AML-193 (cell line): ENCODE measurements at places on chromosomes 6 and 20.

DNA sequence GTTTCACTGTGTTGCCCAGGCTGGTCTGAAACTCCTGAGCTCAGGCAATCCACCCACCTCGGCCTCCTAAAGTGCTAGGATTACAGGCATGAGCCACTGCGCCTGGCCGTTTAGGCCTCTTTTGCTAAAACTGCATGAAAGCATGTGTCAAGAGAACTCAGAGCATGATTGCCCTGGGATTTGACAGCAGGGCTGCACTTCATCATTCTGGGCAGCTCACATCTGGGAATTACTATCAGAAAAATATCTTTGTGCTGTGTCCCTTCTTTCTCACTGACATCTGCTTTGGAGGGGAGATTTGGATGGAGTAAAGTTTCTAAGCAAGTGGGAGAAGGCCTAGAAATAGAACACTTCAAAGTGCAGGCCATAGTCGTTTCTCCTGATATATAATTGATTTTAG lies 59.6 kb upstream of the EIF2S2 start:
- no peak for DNase-seq

DNA sequence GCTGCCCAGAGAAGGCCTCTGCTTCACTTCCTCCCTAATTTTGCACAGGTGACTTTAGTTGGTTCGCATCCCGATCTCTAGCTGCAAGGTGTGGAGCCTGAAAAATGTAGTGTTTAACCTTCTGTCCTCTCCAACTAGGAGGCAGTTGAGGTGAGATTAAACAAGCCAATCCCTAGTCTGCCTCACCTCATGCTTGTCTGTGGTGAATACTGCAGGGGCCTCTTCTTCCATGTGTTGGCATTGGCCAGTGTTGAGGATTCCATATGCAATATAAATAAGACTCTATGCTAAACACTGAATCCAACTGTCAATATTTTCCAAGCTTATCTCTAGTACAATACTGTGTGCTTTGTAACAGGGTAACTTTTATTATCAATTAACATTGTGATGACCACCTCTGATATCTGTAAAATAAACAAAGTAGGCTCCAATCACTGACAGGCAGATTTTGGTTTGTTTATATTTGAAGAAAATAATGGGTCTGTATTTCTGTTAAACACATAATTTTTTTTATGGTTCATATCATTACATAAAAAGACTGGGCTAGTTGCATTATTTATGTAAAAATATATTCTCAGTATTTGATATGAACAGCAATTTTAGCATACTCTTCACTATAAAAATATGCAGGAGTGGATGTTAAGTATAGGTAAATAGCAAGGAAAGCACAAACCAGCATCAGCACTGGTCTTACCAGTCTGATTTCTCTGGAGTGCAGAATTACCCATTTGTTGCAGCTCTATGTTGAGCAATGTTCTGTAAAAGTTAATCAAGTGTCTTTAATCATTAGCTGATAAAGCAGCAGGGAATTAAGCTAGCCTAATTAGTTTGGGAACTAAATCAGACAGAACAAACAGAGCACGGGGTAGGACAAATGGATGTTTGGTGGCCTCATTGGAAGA lies 74.0 kb downstream of the ANKRD6 start:
- no peak for DNase-seq

GRCh38 chr20:50595988-50596693 lies 86.0 kb downstream of the PTPN1 start:
- DNase-seq: no peak

GRCh38 chr20:57831326-57831992 lies 121.6 kb upstream of the PMEPA1 start:
- DNase-seq: no peak

- no peak for DNase-seq
Observed at GRCh38 chr6:168301648-168302398, 17.8 kb downstream of the DACT2 start.

DNA sequence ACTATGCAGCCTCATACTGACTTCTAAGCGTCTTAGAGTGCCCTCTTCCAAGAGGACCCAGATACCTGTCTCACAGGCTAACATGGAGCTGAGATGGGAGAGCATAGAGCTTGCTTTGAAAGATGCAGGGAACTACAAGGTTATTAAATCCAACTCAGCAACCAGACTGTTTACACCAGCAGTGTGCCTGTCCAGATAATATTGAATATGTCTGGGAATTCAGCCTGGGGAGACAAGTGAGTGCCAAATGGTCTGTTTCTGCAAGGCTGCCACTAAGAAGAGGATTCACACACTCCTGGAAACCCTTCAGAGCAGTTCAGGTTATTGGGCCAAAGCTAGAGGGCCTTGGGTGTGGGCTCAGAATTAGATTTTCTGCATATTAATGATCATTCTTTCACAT lies 547.8 kb downstream of the PTPRT start:
- no peak for DNase-seq

GRCh38 chr20:49028684-49029083 lies 17.4 kb upstream of the CSE1L start:
- peak; percentile 30 for DNase-seq

DNA sequence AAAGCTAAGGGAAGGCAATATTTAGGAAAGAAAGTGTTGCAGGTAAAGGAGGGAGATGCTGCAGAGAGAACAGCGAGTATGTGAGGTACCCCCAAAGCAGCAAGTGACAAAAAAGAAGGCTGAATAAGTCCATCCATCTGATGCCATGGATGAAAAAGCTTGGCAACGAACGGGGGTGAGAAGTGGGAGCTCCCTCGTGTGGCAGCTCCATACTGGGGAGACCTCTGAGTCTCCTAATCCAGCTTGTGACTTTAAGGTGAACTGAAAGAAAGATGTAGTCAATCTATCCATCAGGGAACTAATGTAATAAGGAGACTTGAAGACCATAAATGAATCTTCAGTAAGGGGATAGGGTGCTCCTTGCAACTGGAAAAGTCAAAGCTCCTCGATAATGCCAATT lies 156.6 kb downstream of the OTOR start:
- no peak for DNase-seq

DNA sequence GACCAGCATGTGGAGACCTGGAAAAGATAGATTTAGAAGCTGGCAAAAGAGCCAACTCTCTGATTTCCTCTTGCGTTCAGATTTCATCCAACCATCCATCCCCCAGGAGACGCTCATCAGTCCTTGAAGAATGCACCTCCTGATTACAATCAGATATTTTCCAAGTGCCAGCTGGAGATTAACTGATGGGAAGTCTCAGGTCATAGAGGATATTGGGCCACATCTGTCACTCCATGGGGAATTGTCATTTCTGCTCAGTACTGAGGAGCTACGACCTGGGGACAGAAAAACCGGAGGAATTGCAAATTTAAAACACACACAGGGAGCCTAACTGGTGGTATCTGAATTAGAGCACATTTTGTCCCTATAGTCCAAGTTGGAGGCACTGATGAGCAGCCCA lies 496.2 kb upstream of the SULF2 start:
- no peak for DNase-seq

GRCh38 chr20:24956001-24956841 lies 7.2 kb downstream of the CST7 start:
- DNase-seq: no peak

DNA sequence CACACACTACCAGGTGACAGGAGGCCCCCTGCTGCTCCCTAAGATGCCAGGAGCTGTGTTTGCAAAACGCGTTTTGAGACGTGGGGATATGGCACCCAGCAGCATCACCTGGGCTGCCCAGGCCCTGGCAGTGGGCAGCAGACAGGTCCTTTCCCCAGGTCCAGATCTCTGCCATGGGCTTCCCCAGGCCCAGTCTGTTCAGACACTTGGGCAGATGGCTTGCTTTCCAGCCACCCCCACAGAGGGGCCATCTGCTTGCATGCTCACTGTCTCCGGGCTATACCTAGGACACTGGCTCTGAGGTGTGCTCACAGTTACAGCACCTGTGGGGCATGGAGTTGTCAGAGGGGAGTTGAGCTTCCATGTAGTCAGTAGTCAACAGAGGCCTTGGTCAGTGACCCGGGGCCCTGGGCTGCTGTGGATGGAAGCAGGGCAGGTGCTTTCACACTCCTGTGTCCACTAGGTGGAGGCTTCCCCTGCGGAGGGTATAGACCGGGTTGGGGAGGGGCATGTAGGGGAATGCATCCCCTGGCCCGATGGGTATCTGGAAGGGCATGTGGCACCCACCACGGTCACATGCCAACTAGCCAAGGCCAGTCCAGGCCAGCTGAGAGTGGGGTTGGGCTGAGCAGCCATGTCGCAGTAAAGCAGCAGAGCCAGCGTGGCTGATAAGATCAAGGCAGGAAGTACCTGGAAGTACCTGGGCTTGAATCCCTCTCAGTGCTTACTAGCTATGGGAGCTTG lies 185.4 kb upstream of the SLC24A3 start:
- no peak for DNase-seq

DNA sequence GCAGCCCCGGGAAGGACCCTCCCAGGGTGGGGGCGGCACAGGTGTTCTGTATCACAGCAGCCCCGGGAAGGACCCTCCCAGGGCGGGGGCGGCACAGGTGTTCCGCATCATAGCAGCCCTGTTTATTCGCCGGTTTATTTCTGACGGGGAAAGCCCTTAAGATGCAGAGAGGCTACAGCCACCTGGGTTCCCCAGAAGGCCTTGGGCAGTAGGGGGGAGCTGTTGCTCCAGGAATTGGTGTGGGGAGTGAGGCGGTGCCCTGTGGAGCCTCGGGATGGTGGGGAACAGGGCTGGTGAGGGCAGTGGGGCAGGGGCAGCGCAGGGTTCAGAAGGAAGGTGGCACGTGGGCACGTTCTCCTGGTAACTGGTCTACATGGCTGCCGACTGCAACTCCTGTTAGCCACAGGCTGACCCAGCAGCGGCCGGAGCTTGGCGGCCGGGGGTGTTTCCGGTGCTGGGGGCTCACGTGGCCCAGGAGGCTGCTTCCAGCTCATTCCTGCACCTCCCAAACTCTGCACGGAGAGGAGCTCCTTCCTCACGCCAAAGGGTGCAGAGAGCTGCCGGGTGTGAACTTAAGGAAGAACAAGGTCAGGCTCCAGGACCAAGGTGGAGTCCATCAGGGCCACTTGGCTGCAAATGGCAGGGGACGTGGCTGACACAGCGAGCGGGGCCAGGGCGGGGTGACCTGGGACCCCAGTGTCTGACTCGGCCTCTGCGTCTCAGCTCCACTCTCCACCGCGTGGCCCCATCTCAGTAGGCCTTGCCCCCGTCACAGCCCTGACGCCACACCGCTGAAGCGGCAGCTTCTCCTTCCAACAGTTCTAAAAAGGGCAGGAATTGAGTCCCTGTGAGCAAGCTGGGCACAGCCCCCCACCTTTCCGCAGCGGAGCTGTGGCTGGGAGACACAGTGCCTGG lies 13.2 kb downstream of the SLCO4A1 start:
- DNase-seq: no peak

- DNase-seq: no peak
Observed at GRCh38 chr20:6654513-6655252, 112.8 kb upstream of the BMP2 start.

- no peak for DNase-seq
Observed at GRCh38 chr6:102660303-102660702, 1266.8 kb downstream of the GRIK2 start.

DNA sequence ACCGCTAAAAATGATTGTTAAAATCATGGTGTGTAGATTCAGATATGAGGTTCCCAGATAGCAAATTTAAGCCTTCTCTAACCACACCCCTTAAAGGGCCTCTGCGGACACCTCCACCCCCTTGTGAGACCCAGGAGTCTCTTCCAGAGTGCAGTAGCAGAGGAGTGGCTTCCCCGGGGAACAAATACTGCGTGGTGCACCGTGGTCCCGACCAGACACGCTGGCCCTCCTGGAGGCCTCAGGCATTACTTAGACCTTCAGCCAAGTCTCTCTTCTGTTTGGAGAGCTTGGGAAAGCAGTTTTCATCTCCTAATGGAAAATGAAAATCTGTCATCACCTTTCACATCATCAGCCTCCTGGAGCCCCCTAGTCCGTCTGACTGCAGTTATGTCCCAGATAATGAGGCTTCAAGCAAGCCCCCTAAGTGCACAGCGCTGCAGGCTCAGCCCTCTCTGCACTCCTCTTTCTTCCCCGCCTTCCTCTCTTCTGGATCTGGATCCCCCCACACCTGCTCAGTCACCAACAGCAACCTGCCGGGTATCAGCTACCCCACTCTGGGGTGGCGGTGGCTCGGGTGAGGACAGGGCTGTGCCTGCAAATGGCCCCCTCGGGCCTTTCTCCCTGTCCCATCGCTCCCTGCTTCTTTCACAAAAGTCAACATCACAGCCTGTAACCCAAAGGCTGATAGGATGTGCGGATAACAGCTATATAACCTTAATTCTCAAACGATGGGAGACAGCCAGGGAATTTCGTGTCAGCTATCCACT lies 58.8 kb upstream of the TAGAP start:
- DNase-seq: no peak

GRCh38 chr20:49882171-49882970 lies 33.0 kb downstream of the SPATA2 start:
- no peak for DNase-seq

GRCh38 chr20:36573798-36574365 lies 485 bp downstream of the TGIF2 start:
- peak; percentile 33 for DNase-seq

DNA sequence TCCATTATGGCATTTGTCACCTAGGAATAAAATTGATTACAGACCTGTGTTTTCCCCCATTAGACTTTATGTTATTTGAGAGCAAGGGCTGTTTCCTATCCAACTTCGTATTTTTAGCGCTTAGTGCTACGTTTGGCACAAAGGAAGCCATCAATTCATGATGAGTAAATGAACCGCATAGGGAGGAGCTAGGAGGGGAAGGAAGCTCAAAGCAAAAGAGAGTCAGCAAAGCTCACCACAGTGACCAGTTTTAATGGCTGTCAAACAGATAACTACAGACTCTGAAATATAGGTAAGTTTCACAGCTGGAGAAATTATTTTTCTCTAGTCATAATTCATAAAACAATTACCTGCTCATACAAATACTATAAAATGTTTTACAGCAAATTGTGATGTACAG lies 6.9 kb upstream of the SAMD3 start:
- no peak for DNase-seq

GRCh38 chr6:3870528-3870925 lies 21.4 kb downstream of the FAM50B start:
- no peak for DNase-seq

DNA sequence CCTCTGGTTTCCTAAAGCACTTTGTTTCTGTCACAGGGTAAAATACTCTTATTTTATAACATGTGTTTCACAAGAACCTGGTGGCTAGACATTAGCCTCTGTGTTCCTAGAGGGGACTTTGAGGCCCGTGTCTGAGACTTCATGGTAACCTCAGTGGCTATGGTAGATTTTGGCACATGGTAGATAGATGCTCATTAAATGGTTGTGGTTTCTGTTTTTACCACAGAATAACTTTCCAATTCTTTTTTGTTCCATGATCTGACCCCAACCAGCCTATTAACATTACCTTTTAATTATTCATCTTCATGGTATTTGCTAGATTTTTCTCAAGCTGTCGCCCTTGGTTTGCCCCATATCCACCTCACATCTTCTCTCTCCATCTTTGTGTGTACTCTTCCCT lies 34.3 kb downstream of the CCN2 start:
- DNase-seq: no peak

DNA sequence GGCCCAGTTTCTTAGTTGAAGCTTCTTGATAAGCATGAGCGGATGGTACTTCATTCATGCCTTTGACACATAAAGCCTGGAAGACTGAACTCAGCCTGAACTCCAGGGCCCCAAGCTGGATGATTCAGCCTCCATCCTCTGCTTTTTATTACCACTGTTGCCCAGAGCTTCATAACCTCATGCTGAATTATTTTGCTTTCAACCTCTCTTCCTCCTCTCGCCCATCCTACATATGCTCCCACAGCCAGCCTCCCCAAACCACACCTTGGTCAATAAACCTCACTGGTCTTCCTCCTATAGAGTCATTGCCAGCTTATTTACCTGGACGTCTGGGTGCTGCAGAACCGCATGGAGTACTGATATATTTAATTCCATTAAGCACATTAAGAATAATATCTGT lies 59.4 kb downstream of the SLC35B3 start:
- DNase-seq: no peak
